ENCODE measurements at places on chromosomes 13 and 19.

DNA sequence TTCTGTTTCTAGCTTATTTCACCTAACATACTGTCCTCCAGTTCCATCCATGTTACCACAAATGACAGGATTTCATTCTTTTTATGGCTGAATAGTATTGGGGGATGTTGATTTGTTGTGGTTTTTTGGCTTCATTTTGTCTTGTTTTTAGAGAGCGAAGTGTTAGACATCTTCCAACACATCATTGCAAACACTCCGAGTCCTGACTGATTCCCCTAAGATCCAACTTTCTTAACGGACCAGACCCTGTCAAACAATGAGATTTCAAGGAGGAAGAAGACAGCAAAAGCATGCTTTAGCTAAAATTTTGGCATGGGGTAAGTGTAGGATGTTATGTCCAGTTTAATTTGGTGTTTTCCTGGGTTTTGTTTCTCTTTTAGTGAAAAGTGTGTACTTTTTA, 3.8 kb upstream of the CASP14 start:
- no peak for DNase-seq

DNA sequence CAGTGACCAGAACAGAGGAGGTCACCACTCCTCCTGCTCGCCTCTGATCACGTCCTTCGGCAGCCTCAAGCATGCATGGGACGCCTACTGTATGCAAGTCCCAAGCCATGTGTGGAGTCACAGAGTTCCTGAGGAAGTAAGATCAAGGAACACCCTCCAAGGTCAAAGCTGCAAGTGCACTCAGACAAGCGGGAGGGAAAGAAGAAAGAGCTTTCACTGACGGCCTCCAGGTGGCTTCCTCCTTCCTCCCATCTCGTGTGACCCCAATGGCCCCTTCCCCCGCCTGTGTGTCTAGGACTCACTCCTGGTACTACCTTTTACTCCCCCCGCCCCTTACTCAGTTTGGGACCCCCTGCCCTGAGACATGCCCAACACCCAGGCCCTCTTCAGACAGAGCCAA, 6.1 kb downstream of the HAUS8 start:
- DNase-seq, result no peak

- DNase-seq, result no peak
Measured at GRCh38 chr19:31592456-31592855, 243.2 kb upstream of the TSHZ3 start.

DNA sequence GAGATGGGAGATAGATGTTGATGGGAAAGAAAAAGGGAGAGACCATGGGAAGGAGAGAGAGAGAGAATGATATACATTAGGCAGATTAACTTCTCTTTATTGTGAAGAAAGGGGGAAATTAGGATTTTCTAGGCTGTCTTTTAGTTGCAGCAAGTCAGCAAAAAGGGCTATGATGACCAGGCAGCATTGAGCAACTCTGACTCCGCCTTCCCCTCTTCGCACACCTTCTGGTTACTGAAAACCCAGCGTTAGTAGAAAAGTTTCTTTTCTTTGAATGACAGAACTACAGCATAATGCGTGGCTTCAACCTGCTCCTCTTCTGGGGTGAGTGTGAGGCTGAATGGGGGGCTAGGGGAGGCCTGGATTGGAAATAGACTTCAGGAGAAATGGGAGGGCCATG, at the start of gene ADGRE1:
Gene ADGRE1 (plus strand): TSS at position 264 of the 400 bp plus-strand sequence. CDS start 30 bp downstream, at position 294.
- no peak for DNase-seq

GRCh38 chr19:32469795-32470194, 64.2 kb downstream of the DPY19L3 start:
- DNase-seq, result no peak

DNA sequence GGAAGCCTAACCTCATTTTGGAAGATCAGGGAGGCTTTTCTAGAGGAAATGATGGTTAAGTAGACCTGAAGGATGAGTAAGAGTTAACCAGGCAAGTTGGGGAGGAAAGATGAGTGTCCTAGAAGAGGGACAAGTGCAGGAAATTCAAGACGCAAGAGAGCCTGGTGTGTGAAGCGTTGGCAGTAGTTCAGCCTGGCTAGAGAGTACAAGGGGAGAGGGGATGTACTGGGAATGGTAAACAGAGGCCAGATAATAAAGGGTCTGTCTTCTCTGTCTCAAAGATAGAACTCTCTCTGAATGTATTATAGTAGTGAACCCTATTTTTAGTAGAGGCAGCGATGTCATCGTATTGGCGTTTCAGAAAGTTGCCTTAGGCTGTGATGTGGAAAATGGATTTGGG, 9.7 kb downstream of the DPY19L3 start:
- DNase-seq, result no peak

DNA sequence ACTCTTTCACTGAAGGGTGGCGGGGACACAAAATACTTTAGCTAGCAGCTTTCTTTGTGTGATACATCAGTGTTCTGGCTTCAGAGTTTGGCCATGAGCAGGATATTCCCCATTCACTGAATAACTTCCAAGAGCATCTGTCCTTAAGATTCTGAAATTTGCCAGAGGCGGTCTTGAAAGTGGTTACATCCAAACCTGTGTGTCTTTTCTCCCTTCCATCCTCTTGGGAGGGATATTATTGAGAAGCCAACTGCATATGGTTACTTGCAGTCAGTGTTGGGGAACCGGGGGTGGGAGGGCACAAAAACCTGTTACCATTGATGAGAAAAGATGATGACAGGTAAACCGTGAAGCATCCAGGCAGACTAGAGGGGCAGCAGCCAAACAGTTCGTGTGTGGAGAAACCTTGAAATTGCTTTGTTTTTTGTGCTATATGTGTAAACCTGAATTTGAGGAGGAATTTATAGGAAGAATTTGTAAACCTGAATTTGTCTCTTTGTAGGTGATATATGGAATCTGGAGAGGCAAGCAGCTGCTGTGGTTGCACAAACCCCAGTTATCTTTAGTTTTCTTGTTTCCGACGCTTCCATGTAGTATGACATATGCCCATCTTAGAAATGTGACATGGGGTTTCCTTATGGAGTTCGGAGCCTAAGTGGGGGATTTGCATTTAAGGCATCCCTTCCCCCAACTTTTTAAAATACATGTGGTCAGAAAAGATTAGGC, 104.8 kb downstream of the WDFY2 start:
- DNase-seq, result no peak

DNA sequence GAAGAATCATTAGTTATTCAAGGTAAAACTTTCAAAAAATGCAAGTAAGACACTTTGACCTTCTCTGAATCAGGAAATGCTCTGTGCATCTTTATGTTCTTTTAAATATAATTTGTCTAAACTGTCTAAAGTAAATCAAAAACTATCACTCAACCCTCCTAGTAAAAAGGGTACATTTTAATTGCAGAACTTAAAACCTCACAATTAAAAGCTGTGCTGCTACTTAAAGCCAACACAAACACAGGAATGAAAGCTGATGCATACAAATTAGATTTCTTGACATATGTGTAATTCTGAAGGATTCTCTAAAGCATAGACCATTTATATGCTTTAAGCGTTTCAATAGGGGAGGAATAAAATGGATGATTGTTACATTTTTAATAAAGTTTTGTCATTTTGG, 58.3 kb downstream of the DACH1 start:
- no peak for DNase-seq

DNA sequence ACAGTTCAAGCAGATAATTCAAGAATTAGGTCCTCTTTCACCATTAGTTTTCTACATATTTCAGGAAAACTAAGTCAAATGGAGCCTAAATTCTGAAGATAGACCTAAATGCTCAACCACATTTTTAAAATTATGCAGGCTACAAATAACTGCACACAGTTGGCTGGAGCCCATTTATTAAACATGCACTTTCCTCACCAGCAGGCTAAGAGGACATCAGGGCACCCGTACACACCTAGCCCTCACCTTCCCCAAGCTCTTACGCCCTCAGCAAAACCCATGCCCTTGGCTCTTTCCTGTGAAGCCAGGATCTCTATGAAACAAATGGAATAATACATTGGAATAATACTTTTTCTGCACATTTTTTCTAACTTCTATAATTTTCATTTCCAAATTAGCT, 18.2 kb downstream of the IRS2 start:
- DNase-seq, result no peak

DNA sequence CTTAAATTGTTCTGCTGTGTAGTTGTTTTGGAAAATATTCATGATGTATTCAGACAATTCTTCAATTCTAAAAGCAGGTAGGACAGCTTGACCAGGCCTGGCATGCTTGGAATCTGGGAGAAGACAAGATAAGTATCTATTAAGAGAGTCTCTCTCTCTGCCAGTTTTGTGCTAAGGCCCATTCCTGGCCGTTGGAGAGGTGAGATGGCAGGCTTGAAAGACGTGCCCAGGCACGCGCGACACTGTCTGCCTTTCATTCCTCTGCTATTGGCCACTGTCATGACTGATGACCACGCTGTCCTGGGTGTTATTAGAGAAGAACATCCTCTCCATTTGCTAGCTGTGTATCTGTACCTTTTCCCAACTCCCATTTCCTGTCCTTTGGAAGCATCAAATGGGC, 90.3 kb downstream of the LHFPL6 start:
- DNase-seq, result no peak

DNA sequence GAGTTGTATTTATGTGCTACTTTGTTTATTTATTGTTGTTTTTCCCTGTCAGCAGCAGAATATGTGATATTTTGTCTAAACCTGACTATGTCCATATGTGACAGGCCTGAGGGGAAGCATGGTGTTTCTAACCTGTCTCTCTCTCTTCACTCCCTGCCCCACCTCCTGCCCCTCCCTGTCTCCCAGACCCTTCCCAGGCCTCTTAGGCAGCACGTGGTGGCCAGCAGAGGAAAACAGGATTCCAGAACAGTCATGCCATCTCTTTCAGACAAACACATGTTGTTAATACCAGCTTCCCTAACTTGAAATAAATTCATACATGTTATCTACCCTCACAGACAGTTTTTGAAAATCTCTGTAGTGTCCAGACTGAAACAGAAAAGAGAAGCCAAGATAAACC, 31.0 kb upstream of the ATP11A start:
- DNase-seq, result no peak

DNA sequence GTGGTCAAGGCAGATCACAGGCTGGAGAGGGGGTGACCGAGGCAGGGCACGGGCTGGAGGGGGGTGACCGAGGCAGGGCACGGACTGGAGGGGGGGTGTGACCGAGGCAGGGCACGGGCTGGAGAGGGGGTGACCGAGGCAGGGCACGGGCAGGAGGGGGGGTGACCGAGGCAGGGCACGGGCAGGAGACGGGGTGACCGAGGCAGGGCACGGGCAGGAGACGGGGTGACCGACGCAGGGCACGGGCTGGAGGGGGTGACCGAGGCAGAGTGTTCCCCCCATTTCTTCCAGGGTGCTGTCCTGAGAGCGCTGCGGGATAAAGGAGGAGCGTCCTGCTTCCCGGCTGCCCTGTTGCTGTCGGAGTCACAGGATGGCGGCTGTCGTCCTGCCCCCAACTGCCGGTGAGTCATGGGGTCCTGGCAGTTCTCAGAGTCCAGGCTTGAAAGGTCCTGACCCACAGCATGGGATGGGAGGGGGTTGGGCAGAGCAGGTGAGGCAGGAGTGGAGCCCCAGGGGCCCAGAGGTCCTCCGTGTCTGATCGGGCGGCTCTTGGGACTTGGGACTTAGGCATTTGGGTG, 5.3 kb downstream of the ZNF557 start:
- no peak for DNase-seq

DNA sequence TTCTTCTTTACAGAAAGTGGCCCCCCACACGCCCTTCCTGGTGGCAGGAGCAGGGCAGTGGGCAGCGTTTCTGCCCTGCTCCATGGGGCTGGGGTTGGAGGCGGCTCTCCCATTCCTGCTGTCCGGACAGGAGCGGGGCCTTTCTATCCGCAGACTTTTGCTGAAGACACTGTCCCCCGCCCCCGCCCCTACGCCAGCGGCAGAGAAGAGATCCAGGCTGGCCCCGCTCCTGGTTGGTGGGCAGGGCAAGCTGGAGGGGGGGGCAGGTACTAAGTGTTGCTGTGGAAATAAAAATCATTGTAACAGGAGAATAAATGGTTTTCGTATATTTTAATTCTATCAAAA, 81.7 kb downstream of the ZNF429 start:
- DNase-seq, result no peak

- no peak for DNase-seq
Measured at GRCh38 chr19:48968179-48968661, 3.1 kb downstream of the FTL start.

- DNase-seq, result no peak
Measured at GRCh38 chr13:51919531-51919930, 57.8 kb downstream of the CCDC70 start.

DNA sequence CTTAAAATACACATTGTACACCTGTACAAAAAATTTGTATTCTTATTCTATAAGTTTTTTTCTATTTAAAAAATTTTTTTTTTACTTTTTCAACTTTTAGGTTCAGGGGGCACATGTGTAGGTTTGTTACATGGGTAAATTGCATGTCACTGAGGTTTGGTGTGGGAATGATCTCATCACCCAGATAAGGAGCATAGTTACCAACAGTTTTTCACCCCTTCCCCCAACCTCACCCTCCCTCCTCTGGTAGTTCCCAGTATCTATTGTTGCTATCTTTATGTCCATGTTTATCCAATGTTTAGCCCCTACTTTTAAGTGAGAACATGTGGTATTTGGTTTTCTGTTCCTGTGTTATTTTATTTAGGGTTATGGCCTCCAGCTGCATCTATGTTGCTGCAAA, 89.9 kb downstream of the CDK8 start:
- no peak for DNase-seq

DNA sequence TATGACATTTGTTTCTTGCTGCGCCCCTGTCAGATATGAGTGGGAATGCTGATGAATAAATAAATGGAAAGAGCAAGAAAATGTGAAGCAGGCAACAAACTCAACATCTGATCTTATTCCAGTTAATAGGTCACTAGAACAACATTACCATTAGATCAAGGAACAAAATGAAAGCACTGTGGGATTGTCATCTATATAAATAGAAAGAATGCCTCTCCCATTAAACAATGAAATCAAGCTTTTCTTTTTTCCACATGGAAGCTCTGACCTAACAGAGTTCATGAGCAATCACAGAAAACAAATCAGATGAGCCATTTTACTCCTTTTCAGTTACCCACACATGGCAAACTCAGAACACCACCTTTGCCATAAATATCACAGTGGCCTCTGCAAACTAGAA, 354.8 kb downstream of the SUCLA2 start:
- DNase-seq, result no peak

GRCh38 chr19:46365561-46365960, 18.7 kb downstream of the PPP5C start:
- no peak for DNase-seq

- no peak for DNase-seq
Measured at GRCh38 chr13:90003566-90003965, 1343.9 kb upstream of the MIR17HG start.

DNA sequence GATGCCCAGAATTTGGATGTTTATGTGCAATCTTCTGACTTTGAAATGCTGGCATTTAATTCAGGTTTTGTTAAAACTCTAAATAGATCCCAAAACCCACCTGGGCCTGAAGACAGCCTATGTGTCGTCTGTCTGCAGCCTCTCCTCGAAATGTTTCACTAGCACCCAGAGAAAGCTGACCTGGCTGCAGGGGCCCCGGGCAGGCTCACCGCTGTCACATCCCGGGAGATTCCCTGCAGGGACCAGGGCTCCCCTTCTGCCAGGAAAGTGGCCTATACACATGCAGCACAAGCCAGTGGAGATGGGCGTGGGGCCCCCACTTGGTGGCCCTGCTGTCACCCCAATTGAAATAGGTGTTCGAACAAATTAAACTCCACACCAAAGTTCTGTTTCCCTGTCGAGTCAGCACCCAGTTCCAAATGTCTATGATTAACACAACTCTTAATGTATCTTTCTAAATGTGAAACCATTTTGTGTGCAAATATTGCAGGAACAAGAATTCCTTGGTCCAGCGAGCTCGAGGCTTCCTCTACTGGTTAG, 145.8 kb upstream of the ZNF507 start:
- no peak for DNase-seq

- DNase-seq, result no peak
Measured at GRCh38 chr13:40060296-40061007, 405.0 kb downstream of the COG6 start.

All from activated CD4-positive, CD25-positive, alpha-beta regulatory T cell treated with anti-CD3 and anti-CD28 coated beads, Interleukin-2, amount 50 U/mL, for 72 hours (primary cell).